ENCODE measurements at places on chromosomes 16 and 17. TPM values are rescaled to one million over a fixed set of nuclear protein-coding genes. Genes with fewer than 3 reads are reported as not detected.

KRTAP4-2 gene
- total RNA-seq = not detected

KRT33A gene
- not detected for total RNA-seq

CDH3 gene
- 4.9 TPM for total RNA-seq

- peaks cover 84% of the 10 kb centered on the region for H3K36me3 ChIP-seq
- peak overlapping the region; percentile 12 for H3K27ac ChIP-seq
- peak overlapping the region; percentile 75 for H3K4me3 ChIP-seq
- H3K4me1 ChIP-seq = peaks cover 18% of the 10 kb centered on the region
- no peak for DNase-seq
Observed at GRCh38 chr17:7572338-7572587, 7.2 kb upstream of the CD68 start.

GRCh38 chr17:50868602-50869001 is 2.4 kb upstream of the TOB1 start:
- no peak for DNase-seq
- H3K27me3 ChIP-seq = no peaks in the 10 kb centered on the region
- H3K4me3 ChIP-seq = no peak overlapping the region
- peaks cover 7% of the 10 kb centered on the region for H3K36me3 ChIP-seq

- no peak for DNase-seq
- H3K4me3 ChIP-seq = no peak overlapping the region
- peaks cover 20% of the 10 kb centered on the region for H3K27me3 ChIP-seq
- H3K27ac ChIP-seq = no peak overlapping the region
Observed at GRCh38 chr16:85894266-85894665, 4.7 kb upstream of the IRF8 start.

RNF227 gene
- 0.42 TPM for total RNA-seq

GRCh38 chr16:82124651-82125050 is 45.4 kb downstream of the MPHOSPH6 start:
- H3K4me1 ChIP-seq = no peaks in the 10 kb centered on the region
- no peak overlapping the region for H3K4me3 ChIP-seq
- H3K27ac ChIP-seq = no peak overlapping the region
- H3K36me3 ChIP-seq = no peaks in the 10 kb centered on the region
- no peak for DNase-seq

DNA sequence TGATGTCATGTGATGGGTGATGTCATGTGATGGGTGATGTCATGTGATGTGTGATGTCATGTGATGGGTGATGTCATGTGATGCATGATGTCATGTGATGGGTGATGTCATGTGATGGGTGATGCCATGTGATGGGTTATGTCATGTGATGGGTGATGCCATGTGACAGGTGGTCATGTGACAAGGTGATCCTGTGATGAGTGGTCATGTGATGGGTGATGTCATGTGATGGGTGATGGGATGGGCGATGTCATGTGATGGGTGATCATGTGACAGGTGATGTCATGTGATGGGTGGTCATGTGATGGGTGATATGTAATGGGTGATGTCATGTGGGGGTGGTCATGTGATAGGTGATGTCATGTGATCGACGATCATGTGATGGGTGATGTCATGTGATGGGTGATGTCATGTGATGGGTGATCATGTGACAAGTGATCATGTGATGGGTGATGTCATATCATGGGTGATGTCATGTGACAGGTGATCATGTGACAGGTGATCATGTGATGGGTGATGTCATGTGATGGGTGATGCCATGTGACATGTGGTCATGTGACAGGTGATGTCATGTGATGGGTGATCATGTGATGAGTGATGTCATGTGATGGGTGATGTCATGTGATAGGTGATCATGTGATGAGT is 17.2 kb downstream of the CD300LB start:
- no peaks in the 10 kb centered on the region for H3K4me1 ChIP-seq
- no peaks in the 10 kb centered on the region for H3K36me3 ChIP-seq
- no peak overlapping the region for H3K27ac ChIP-seq
- no peak overlapping the region for H3K4me3 ChIP-seq
- DNase-seq = no peak

CCT6B gene
- total RNA-seq = 1.9 TPM
